ENCODE measurements at places on chromosomes 4 and X.

GRCh38 chrX:24789047-24789446 is 95.3 kb downstream of the POLA1 start:
- no peak for DNase-seq

GRCh38 chr4:35695421-35695820 is 548.9 kb downstream of the ARAP2 start:
- no peak for DNase-seq

DNA sequence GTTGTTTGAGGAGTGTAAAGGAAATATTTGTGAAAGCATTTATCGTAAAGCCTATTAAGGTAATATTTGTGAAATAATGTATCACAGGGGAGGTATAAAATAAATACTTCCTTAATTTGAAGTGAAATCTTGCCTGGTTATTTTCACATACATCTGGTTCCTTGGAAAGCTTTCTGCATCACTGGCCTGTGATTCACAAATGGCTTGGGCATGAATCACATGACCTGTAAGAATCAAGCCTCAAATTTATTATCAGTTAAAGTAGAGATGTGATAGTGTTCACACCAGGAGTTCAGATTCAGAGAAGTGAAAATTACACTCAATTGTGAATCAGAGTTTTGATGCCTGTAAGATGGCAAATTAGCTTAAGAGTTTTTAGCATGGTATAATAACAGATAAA is 1911.4 kb downstream of the STIM2 start:
- no peak for DNase-seq

- DNase-seq: no peak
Measured at GRCh38 chr4:155973639-155974475, 20.2 kb upstream of the CTSO start.

DNA sequence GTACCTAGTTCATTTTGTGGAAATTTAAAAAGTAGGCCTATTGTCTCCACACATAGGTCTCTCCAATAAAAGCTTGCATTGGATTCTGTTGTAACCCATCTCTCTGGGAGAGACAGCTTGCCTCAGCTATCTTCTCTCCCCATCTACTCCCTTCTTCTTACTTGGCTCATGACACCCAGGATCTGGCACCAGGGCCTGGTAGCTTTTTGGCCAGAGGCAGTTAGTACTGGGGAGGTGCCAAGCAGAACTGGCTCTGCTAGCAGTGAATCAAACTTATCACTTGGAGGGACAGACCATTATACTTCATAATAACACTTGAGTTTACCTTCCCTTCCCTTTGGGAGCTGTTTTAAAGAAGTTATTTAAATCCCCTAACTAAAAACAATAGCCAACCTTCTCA is 31.8 kb downstream of the PLAC1 start:
- no peak for DNase-seq

GRCh38 chrX:19544693-19545305 is 29.5 kb upstream of the MAP3K15 start:
- peak; percentile 44 for DNase-seq

DNA sequence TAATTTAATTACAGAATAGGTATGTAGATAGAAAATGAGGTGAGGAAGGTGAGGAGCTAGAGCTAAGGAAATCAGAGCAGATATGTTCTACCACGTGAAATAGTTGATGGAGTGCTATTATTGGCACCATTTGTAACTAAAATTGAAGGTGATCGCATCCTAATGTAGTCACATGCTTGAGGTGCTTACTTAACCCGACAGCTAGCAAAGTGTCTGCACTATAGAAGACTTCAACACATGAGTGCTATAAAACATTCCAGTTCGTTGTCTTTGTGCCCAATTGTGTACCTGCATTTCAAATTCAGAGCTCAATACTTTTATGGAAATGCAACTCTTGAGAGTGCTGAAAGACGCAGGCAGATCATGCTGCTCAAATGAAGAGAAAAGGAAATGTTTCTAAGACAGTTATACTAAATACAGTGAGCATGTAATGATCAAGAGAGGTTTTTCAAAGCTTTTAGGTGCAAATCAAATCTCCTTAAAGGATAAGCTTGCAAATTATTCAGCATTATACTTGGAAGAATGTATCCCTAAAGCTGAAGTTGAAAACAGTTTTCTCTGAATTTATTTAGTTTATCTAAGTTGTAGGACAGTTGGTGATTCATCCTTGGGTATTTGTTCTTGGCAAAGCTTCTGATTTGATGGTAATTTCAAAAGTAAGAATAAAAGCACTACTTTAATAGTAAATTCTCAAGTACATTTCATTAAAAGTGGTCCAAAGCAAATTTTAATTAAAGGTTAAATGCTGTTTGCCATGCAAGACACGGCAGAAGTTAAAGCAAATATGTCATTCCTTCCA is 223.9 kb upstream of the EPHA5 start:
- no peak for DNase-seq

- no peak for DNase-seq
Measured at GRCh38 chrX:108537005-108537404, 97.4 kb downstream of the COL4A5 start.

GRCh38 chr4:138697851-138698250 is 317.7 kb upstream of the NOCT start:
- DNase-seq: no peak

GRCh38 chr4:67465032-67465762 is 80.1 kb downstream of the CENPC start:
- no peak for DNase-seq

- DNase-seq: no peak
Measured at GRCh38 chr4:99504804-99505502, 5.9 kb upstream of the C4orf17 start.

- DNase-seq: no peak
Measured at GRCh38 chr4:171067422-171067821, 745.8 kb upstream of the GALNTL6 start.

DNA sequence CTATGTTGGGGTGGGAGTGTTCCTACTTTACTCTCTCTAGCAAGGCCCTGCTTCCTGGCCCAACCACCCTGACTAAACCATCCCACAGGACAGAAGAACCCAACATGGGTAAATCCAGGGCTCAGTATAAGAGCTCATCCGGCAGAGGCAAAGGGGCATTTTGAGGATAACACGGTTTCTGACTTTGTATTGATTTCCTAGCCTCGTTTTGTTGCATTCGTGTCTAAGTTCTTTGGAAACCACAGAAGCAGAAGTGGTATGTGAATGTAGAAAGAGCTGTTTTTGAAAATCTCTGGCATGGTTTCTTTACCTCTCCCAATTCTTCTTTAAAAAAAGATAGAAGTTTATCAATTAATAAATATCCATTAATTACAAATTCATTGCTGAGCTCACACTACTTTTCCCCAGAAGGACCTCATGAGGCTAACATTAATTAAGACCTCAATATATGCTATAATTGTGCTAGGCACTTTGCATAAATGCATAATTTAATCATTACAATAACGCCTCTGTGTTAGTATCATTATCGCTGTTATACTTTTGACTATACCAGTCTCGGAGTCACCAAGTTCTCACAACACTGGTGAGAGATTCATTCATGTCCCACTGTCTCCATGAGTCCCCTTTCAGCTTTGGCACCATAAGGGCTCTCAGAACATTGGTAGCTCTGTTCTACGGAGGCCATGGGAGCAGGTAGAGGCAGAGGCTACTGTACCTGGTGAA is 5.8 kb upstream of the CLNK start:
- DNase-seq: no peak
